Vagina (tissue), 2 donors: ENCODE measurements at places on chromosomes 6 and 20. TPM values are rescaled to one million over a fixed set of nuclear protein-coding genes. Genes with fewer than 3 reads are reported as not detected.

DNA sequence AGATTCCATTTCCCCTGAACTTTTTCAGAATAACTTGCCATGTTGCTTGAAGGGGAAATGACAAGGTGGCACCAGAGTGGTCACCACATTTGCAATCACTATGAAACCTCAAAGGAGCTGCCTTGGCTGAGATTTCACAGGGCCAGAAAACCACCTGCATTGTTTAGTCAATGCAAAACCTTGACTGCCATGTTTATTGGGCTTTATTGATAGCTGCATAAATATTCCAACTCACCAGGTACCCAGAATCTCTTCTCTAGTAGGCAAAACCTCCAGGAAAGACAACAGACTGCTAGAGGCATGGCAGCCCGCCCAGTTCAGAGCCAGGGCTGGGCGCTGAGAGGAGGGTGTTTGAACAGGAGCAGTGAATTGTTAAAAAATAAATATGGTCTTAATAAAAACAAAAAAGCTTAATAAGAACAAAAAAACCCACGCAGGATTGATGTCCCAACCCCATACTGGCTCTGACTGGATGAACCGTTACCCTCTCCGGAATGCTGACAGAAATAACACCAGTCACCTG is 375.6 kb downstream of the ZFAND3 start:
- DNase-seq = peak; percentile 34

Gene ULBP1
- not detected for total RNA-seq

Gene APCDD1L
- 0.98 TPM for total RNA-seq

DNA sequence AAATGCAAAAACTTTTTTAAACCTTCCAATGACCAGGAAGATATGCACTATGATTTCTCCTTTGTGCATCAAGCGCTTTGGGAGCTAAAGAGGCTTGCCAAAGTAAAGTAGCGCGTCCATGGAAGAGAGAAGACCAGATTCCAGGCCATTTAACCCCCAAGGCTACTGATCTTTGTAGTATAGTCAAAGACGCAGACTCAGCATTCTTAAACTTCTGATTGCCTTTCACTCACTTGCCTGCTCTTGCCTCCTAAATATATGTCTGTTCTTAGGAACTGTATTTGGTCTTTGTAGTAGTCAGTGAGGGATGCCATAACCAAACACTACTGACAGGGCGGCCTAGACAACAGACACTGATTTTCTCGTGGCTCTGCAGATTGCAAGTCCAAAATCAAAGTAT is 426.4 kb downstream of the PRKN start:
- DNase-seq = no peak

- peak; percentile 84 for DNase-seq
These were observed 58.0 kb downstream of the MYH7B start for GRCh38 chr20:35013421-35014411.

DNA sequence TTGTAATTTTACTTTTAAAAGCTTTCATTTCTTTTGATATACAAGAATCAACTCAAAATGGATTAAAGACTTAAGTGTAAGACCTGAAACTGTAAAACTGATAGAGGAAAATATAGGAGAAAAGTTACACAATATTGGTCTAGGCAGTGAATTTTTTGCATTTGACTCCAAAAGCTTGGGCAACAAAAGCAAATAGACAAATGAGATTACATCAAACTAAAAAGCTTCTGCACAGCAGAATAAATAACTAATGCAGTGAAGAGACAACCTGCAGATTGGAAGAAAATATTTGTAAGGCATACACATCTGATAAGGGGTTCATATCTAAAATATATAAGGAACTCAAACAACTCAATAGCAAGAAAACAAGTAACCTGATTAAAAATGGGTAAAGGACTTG is 3.0 kb downstream of the GABRR1 start:
- no peak for DNase-seq

GRCh38 chr6:62466607-62467006 is 180.6 kb upstream of the KHDRBS2 start:
- no peak for DNase-seq
